Aortic smooth muscle cell (primary cell): ENCODE measurements at places on chromosomes 4 and X. TPM values are rescaled to one million over a fixed set of nuclear protein-coding genes. Genes with fewer than 3 reads are reported as not detected.

HSFX3 gene
- not detected in 2 replicates for total RNA-seq

TLR2 gene
- total RNA-seq = under 0.01 TPM in 1 of 2 replicates, not detected in the other

EDNRA gene
- total RNA-seq = 8.1 and 10.7 TPM in 2 replicates

IGBP1 gene
- 63.0 and 67.0 TPM in 2 replicates for total RNA-seq

RAB28 gene
- total RNA-seq = 11.5 and 13.7 TPM in 2 replicates

SATL1 gene
- not detected in 2 replicates for total RNA-seq

FAM47E gene
- total RNA-seq = 0.66 and 0.99 TPM in 2 replicates

GAGE2A gene
- not detected in 2 replicates for total RNA-seq

FGG gene
- total RNA-seq = not detected in 2 replicates
